ENCODE measurements at places on chromosomes 6 and 20.

GRCh38 chr6:111987295-111987694 is 66.6 kb upstream of the CCN6 start:
- no peak for DNase-seq

DNA sequence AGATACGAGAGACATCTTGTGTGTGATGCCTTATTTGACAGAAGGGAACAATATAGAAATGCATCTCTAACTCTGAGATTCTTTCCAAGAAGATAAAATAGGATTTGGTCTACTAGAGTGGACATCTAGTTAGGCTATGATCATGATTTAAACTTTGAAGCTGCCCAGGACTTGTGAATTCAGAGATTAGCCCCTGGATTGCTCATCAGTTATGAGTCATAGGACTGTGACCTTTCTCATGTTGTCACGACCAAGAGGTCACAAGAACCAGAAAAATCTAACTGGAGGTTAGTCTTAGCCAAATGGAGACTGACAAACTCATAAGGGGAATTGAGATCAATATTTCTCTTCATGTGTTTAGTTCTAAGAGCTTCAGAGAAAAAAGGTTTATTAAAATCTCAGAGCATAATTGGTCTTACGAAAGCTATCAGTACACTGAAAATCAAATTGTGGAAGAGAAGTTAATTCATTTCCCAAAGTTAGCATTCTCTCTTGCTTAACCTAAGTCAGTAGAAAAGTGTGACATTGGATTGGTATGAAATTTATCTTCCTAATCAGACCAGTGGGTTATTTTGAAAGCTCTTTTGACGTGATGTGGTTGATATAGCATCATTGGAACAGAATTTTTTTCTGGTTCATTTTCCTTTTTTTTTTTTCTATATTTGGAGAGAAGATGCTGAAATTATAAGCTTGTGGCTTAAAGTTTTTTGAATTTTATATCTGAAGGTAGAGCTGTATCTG is 245.7 kb downstream of the RNF144B start:
- no peak for DNase-seq

GRCh38 chr6:16273256-16273655 is 34.9 kb downstream of the GMPR start:
- no peak for DNase-seq

DNA sequence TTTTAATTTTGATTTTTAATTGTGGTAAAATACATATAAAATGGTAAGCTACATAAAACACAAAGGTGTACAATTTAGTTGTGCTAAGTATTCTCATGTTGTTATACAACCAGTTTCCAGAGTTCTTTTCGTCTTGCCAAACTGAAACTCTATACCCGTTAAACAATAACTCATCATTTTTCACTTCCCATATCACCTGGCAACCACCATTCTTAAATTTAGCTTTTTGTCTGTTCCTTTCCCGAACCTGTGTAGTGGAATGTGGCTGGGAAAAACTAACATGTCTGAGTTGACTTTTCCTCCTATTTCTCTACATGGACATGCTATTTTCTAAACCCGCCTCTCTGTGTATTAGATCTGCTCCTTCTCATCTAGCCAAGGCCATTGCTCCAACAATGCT is 27.6 kb downstream of the RPRD1B start:
- no peak for DNase-seq

- no peak for DNase-seq
These were observed 1.9 kb upstream of the FUCA2 start for GRCh38 chr6:143513410-143513809.

GRCh38 chr6:336159-337114 is 44.1 kb downstream of the DUSP22 start:
- DNase-seq, result no peak

DNA sequence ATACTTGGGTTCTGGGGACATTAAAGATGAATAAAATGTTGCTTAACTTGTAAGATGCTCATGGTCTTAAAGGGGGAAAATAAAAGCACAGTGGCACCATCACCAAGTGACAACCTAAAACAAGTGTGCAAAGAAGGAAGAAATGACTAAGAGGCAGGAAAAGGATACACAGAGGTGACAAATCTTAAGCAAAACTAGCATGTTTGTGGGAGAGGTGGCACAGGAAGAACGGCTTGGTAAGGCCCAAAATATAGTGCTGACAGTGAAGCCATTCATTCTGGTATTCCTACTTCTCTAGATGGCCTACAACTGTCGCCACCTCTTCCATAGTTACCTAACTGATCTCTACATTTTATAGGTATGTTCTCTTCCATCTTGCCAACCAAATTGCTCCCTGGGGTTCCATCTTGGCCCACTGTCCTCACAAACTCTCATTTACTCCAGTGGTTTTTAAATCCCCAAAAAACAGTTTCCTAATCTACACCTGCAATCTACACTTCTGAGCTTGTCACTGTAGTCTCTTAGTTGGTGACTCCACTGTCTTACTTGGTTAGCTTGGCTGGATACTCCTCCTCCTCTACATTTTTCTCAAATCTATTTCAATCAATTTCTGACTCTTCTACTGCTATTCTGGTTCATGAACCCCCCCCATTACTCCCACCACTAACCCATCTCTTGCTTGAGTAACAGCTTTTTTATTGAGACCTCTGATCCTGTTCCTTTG is 33.5 kb downstream of the FAM8A1 start:
- DNase-seq, result no peak

- no peak for DNase-seq
These were observed 6.4 kb downstream of the TPMT start for GRCh38 chr6:18148304-18149025.

- no peak for DNase-seq
These were observed 1002.0 kb upstream of the ADGRB3 start for GRCh38 chr6:67633058-67633457.

DNA sequence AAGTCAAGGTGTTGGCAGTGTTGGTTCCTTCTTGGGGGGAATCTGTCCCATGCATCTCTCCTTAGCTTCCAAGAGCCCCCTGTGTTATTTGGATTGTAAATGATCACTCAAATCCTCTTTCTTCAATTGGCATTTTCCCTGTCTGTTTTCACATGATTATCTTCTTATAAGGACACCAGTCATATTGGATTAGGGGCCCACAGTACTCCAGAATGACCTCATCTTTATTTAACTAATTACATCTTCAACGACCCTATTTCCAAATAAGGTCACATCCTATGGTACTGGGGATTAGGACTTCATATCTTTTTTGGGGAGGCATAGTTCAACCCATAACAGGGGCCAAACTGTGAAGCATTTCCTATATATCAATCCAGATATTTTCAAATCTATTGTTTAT is 57.3 kb downstream of the PTPRA start:
- DNase-seq, result no peak

DNA sequence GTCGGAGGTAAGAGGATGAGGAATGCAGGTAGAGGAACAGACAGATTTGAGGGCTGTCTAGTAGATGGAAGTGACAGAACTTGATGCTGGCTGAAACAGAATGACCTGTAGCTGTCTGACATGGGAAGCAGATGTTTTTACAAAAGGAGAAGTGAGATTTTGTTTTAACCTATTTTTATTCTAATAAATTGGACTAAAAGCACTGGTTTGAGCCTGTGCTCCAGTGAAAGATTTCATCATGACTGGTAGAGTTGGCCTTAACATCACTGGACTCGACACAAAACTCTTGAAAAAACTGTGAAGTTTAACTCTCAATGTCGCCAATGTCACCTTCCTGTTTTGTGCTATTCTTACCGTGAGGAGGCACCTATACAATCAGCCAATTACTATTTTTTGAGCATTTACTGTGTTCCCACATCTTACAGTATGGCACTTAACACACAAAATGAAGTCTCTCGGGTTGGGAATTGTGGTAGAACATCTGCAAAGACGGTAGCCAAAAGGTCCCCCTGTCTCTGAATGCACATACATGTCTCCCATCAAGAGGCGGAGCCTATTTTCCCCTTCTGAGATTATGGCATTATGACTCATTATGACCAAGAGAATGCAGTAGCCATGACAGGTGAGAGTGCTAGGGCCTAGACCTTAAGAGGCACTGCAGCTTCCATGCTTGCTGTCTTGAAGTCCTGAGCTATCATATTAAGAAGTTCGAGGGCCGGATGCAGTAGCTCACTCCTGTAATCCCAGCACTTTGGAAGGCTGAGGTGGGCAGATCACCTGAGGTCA is 93.2 kb downstream of the FOXF2 start:
- no peak for DNase-seq

DNA sequence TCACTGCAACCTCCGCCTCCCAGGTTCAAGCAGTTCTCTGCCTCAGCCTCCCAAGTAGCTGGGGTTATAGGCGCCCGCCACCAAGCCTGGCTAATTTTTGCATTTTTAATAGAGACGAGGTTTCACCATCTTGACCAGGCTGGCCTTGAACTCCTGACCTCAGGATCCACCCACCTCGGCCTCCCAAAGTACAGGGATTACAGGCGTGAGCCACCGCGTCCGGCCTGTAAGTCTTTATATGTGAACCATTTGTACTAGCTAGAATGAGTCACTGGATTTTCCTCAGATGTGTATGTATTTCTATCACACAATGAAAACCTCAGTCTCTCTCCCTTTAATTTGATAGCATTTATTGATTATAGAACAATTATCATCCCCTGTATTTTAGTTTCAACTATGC is 34.0 kb downstream of the ITCH start:
- DNase-seq, result no peak

DNA sequence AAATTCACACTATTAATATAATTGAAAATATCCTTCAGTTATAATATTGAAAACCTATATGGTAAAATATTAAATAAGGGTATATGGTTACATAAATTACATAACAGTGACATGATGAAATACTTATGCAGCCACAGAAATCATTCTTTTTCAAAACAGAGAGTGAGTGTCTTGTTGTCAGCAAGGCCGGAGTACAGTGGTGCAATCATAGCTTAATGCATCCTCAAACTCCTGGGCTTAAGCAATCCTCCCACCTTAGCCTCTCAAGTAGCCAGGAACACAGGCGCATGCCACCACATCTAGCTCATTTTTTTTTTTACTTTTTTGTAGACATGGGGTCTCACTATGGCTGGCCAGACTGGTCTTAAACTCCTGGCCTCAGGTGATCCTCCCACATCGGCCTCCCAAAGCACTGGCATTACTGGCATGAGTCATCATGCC is 40.4 kb downstream of the FAM8A1 start:
- DNase-seq, result no peak

GRCh38 chr6:106658469-106658868 is 29.1 kb downstream of the QRSL1 start:
- no peak for DNase-seq

- DNase-seq, result no peak
These were observed 113.0 kb upstream of the TFAP2D start for GRCh38 chr6:50600280-50600679.

GRCh38 chr6:159184559-159184958 is 15.4 kb downstream of the FNDC1 start:
- no peak for DNase-seq

DNA sequence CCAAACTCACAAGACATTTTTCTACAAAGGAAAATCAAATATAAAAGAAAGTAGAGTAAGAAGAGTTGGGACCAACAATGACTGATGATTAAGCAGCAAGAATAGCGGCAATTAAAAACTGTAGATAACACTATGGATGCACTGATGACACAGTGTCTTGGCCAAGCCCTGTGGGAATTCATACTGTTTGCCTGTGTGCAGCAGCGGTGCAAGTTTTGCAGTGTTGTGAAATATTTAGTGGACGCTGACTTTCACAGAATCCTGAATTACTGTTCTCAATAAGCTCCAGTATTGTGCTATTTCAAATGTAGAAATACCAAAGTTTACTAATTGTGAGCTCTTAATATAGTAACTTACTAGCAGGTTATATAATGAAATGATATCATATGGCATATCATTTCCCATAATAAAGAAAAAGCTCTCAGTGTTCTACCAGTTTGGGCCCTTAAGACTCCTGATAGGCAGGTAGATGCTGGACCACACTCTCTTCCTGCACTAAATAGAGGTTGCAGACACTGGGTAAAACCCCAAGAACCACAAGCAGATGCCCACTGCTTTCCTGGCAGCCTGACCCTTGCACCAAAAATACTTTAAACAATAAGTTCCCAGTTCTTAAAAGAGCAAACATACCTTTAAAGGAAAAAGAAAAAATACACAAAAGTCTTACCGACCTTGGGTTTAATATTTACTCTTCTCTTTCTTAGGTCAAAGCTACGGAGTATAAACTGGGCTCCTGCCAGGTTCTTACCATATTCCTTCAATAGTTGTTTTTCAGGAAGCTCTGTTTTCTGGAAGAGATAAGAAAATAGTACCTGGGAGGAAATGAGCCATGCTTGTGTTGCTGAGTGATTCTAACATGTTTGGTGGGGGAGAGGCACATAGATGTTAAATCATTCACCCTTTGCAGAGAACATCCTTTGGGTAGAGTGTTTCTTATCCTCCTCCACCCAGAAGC is 41.6 kb downstream of the ANKEF1 start:
- no peak for DNase-seq

GRCh38 chr20:34971561-34972235 is 16.0 kb downstream of the MYH7B start:
- DNase-seq, result no peak

DNA sequence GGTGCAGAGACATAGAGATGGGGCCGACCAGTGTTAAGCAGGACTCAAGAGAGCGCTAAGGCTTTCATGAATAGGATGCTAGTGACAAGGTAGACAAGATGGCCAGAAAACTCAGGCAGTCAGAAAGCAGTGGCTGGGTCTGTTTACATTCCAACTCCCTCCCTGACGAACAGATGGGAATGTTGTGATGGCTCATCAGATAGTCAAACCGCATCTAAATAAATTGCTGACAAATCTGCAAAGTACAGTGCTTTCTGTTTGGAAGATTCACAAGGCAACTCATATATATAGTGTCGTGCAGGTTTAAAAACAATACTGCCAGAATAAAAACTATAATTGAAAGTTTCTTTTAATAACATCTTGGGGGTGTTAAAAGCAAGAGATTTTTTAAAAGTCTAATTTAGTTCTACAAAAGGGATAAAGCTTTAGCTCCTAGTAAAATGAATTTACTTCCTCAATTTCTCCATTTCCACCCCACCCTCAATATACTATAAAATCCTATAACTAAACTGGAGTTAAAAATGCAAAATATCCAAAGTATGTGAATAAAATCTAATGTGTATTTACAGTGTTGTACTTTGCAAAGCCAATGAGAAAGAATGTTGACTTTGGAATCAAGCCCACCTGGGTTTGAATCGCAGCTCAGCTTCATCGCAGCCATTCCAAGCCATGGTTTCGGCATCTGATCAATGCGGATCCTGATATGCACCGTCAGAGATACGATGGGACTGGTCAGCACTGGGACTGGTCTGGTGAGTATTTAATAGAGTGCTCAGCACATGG is 247.3 kb upstream of the PDE10A start:
- DNase-seq, result no peak

DNA sequence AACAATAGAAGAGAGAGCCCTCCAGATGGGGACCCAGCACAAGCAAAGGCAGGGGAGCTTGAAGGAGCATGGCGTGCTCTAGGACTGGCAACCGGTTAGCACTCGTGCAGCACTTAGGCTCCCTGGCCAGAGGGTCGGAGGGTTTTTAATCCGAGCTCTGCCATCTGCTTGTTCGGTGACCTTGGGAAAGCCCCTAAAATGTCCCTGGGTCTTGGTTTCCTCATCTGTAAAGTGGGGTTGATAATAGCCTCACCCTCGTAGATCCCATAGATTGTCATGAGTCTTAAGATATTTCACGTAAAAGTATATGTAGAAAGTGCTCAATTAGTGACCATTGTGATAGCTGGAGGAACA is 16.6 kb upstream of the HCK start:
- DNase-seq, result no peak

Data from cerebellar nuclear complex (tissue), 1 donor.